ENCODE measurements at places on chromosomes 3 and 15.

- DNase-seq = no peak
These were observed 950 bp upstream of the CNTN4 start for GRCh38 chr3:2097641-2098191.

- no peak for DNase-seq
These were observed 57.4 kb upstream of the ST3GAL6 start for GRCh38 chr3:98705694-98706093.

DNA sequence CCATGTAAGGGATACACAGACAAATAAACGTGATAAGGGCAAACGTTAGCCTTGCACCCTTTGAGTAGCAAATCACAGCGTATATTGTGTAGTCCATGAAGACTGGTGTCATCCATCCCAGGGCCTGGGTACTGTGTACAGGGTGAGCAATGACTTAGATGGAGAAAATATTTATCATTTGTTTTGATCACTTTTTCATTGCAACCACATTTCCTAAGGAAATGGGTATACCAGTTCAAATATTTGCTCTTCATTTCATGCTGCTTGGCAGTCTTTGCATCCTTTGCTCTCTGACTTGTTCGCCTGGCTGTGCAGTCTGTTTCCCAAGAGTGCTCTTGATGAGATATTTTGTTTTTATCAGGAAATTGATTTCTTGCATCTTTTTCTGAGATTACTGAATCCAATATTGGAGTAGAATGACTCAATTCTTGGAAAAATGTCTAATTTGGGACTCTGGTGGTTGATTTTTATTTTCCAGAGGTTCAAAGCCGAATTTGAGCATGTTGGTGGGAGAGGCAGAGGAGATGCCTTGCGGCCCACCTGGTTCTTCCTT, 424.6 kb upstream of the SEMA6D start:
- DNase-seq = no peak

DNA sequence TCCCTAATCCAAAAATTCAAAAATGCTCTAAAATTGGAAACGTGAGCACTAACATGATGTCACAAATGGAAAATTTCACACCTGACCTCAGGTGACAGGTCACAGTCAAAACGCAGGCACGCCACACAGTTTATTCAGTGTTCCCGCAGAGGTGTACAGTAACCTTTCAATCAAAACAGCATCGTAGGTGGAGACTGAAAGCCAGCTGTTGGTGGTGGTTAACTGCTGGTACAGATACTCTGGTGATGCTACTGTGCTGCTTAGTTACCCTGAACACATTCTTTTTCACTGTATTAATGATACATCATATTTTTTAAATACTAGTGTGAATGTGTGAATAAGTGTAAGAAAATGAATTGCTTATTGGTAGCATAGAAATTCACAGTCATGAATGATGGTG, 23.8 kb downstream of the RAB11A start:
- no peak for DNase-seq

DNA sequence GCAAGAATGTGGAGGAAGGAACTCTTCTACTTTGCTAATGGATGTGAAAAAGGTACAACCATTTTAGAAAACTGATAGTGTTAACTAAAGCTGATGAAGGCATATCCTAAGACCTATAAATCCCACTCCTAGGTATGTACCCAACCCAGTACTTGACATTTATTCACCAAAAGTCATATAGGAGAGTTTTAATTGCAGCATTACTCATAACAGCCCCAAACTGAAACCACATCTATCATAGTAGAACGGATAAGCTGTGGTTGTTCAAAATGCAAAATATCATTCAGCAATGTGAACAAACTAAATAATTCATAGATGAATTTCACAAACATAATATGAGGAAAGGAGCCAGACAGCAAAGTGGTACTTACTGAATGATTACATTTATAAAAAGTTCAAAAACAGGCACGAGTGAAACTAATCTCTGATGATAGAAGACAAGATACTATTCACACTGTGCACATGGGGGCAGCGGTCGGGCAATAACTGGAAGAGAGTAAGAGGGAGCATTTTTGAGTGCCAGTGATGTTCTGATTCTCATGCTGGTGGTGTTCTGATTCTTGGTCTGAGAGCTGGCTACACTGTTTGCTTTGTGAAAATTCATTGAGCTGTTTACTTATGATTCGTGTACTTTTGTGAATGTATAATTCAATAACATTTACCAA, 34.3 kb downstream of the GOLIM4 start:
- no peak for DNase-seq

DNA sequence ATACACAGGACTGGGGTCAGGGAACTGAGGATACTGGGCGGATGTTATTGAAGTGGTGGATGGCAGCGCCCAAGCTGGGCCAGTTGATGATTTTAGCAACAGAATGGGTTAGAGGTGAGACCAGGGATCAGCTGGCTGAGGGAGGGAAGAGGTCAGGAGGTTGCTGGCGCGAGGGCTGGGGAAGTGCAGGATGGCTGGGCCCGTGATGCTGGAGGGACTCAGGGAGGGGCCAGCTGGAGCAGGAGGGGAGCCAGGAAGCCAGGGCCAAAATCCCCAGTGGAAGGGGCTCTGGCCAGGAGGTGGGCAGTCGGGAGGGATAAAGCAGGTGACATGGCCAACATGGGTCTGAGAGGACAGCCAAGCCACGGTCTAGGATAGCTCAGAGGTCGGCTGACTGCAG, 178.0 kb downstream of the NSMCE3 start:
- no peak for DNase-seq

DNA sequence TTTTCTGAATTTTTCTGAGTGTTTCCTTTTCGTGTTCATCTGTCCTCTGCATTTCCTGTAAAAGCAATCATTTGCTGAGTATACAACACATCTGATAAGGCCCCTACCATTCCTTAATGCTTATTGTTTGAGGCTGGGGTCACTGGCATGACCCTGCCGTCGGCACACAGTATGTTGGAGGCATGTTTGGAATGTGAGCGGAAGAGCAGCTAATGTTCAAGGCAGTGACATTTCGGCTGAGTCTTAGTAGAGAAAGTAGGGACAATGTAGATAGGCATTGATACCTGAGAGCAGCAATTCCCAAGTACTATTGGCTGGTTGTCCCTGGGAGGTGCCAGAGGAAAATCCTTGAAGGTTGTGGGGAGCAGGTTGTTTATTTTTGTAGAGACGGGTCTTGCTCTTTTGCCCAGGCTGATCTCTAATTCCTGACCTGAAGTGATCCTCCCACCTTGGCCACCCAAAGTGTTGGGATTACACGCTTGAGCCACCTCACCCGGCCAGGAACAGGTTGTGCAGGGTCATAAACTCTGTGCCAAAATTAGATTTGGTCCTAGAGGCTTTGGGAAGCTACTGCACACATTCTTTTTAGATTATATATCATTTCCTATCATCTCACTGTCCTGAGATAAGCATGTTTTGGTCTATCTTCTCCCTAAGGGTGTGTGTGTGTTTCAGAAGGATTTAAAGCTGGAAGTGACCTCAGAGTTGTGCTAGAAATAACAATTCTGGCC, 13.5 kb downstream of the PTPN23 start:
- no peak for DNase-seq

DNA sequence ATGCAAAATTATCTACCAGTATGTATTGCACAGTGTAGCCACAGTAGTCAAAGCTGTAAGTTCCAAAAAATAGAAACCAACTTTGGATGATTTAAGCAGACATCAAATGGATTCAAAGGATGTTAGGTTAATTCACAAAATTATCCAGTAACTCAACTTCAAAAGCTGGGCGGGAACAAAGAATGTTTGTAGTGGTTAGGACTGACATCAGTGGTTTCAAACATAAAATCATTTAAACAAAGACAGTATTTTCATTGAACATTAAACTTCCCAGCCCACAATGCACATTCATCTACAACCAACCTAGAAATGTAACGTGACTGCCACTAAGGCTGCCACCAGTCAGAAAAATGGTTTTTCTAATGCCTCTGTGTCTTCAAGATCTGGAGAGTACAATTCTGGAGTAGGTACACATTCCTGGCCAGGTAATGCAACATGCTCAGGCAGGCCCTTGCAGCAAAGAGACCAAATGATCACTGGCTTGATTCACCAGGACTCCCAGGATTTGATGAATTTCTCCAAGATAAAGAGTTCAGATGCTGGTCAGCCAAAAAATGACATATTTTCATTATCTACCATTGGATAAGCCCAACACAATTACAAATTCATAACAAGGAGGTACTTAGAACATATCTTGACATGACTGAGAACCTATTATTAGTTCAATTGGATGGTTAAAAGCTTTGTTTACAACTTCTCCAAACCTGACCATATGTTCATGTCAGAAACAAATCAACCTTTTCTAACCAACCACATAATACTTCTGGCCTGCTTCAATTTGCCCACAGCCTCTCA, 189.8 kb upstream of the CNTN4 start:
- DNase-seq = no peak

DNA sequence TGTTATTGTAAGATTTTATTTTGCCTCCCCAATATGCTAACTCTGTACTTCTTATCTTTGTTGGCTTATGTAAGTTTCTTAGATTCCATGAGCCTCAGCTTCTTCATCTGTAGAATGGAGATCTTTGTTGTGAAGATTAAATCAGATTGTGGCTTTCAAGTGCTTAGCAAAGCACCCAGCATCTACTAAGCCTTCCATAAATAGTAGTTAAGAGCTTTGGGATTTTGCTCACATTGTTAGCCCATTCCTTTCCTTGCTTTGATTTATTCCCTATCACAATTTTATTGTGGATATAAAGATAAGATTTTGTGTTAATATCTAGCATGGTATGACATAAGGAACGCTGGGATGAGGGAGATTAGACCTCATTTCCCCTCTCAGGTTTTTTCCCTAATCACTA, 501.4 kb downstream of the PYDC2 start:
- no peak for DNase-seq

GRCh38 chr3:142976621-142977398, 13.3 kb upstream of the PAQR9 start:
- no peak for DNase-seq

GRCh38 chr15:47717036-47717612, at the start of gene SEMA6D:
SEMA6D (plus strand) TSS chr15:47717505; CDS start chr15:47759799, 42,294 bp downstream.
- DNase-seq = no peak

- no peak for DNase-seq
These were observed 70.1 kb downstream of the AAGAB start for GRCh38 chr15:67184208-67184925.

DNA sequence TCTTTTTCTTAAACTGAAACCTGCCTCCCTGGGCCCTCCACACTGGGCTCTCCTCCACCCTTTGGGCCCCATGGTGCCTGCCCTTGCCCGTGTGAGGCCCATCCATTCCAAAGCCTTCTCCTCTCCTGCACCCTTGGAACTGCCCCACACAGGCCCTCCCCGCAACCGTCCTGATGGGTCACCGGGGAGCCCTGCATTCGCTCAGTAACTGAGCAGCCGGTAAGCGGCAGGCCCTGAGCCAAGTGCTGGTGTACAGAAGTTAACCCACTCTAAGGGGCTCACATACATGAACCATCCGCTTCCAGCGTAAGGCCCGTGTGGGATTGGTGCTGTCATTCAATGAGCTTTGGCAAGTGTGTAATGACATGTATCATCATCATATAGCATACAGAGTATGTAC, 5.4 kb upstream of the LRRC15 start:
- no peak for DNase-seq

DNA sequence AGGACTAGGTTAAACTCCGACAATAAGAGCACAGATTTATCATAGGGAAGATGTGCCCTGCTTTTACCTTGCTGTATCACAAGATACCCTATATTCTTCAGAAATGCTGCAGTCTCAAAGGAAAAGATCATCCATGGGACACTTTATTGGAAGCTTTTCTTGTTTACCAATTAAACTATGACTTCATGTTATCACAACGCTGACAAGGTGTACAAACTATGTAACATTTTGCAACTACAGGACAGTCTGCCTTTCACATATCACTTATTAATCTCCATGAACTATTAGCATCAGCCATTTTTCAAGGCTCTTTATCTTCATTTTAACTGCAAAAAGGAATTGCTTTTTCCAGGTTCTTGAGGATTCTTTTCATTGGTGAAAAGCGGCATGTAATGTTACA, 34.0 kb downstream of the CBLB start:
- no peak for DNase-seq

- DNase-seq = no peak
These were observed 41.2 kb downstream of the ZNF710 start for GRCh38 chr15:90042356-90042755.

DNA sequence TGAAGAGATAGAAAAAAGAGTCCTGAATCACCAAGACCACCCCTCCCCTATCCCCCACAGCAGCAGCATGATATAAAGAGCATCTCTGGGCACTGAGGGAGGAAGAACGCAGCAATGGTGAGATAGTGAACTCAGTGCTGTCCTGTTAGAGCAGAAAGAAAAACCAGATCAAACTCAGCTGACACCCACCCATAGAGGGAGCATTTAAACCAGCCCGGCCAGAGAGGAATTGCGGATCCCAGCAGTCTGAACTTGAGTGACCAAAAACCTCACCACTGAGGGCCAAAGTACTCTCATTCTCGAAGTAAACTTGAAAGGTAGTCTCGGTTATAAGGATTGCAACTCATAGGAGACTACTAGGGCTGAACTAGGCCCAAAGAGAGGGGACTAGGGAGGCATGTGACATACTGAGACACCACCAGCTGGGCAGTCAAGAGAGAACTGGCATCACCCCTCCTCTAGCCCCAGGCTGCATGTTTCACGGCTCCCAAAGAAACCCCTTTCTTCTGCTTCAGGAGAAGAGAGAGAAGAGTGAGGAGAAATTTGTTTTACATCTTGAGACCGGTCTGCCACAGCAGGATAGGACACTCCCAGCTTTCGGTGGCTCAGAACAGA, 39.2 kb upstream of the TGFBR2 start:
- no peak for DNase-seq

GRCh38 chr3:81951636-81952035, 190.2 kb upstream of the GBE1 start:
- no peak for DNase-seq

- no peak for DNase-seq
These were observed 69.6 kb upstream of the ATP13A3 start for GRCh38 chr3:194556086-194557056.

- DNase-seq = no peak
These were observed 21.4 kb upstream of the PPARG start for GRCh38 chr3:12267376-12268030.

DNA sequence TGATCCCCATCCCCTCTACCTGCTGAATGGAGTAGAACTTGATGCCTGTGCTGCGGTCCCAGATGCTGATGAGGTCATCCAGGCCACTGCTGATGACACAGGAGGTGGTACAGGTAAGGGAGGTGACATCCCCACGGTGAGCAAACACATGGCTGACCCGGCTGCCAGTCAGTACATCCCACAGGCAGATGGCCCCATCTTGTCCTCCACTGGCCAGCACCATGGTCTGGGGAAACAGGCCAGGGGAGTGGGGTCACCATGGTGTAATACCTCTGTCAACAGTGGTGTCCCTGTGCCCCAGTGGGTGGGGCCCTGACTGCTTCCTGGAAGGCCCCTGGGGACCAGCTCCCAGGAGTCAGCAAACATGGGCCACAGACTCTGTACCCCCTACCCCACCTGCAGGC, 33.3 kb downstream of the PTPN23 start:
- DNase-seq = no peak

- no peak for DNase-seq
These were observed 124.6 kb downstream of the FOXB1 start for GRCh38 chr15:60128710-60129109.

DNA sequence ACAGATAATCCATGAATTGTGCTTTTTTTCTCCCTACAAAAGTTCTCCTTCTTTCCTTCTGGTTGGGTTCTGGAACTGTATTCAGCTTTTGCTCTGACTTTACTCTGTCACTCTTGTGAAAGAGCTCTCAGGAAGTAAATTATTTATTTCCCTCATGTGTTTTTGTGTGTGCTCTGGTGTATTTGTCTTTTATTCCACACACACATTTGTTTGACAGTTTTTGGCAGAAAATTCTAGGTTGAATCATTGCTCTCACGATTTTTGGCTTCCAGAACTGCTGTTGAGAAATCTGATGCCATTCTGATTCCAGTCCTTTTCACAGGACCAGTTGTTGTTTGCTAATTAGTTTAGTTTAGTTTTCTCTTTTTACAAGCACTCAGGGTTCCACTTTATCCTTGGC, 172.8 kb downstream of the PLCH1 start:
- no peak for DNase-seq
